ENCODE measurements at places on chromosomes 16 and 17.

GRCh38 chr17:28896884-28897768 is at the start of gene FLOT2:
Gene FLOT2 (minus strand): TSS chr17:28897733. CDS start chr17:28897574, 159 bp downstream.
- DNase-seq = peak; percentile 57

- no peak for DNase-seq
Observed at GRCh38 chr17:62892870-62893338, 73.1 kb upstream of the TANC2 start.

- DNase-seq = no peak
Observed at GRCh38 chr17:81734405-81735263, 22.6 kb downstream of the SLC25A10 start.

DNA sequence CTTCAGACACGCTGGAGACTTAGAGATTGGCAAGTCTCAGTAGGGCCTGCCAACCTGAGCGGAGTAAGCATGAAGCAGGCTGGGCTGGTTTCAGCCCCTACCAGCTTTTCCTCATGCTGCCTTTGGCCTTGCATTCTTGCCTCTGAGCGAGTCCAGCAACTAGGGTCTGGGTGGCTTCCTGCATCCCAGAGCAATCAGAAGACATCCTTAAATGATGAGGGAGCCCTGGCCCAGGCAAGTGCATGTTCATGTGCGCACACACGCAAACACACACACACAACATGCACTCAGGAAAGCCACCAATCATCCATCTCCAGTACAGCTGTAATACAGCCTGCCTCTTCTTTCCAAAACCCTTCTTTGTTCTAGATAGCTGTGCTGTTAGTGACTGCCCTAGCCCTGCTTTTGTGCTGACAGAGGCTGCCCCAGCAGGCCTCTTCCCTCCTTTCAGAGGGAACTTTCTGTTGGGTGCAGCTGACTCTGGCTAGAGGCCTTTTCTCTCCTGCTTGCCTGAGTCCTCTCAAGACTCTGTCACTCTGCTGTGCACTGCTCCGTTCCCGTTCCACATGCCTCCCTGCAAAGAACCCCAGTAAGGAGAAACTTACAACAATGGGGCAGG is 30.7 kb upstream of the TBX2 start:
- DNase-seq = no peak

DNA sequence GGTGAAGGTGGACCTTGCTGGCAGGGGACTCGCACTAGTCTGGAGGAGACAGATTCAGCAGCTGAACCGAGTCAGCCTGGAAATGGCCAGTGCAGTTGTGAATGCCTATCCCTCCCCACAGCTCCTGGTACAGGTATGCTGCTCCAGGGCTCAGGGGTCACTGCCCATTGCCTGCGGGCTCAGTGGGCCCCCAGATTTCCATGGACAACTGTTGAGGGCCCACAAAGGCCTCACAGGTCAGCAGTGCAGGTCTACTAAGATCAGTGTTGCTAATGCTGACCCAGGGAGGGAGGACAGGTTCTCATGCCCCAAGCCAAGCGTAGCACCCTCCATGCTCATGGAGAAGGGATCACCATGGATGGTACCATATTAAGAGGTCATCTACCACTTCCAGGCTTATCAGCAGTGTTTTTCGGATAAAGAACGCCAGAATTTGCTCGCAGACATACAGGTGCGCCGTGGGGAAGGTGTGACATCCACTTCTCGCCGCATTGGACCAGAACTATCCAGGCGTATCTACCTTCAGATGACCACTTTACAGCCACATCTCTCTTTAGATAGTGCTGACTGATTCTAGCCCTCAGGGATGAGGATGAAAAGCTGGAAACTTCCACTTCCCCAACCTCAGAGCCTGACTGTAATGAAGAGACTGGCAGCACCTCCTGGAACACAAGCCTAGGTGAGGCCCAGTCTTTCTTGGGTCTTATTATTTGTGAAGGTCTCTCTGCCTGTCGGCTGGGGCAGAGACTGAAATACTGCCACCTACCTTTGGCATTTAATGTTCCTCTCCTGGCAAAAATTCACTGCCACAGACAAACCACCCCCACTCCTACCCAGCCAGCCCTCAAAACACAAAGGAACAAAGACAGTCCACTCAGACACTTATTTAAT is 7.6 kb downstream of the EME1 start:
- DNase-seq = no peak

- no peak for DNase-seq
Observed at GRCh38 chr17:301681-302299, 50.8 kb downstream of the RPH3AL start.

DNA sequence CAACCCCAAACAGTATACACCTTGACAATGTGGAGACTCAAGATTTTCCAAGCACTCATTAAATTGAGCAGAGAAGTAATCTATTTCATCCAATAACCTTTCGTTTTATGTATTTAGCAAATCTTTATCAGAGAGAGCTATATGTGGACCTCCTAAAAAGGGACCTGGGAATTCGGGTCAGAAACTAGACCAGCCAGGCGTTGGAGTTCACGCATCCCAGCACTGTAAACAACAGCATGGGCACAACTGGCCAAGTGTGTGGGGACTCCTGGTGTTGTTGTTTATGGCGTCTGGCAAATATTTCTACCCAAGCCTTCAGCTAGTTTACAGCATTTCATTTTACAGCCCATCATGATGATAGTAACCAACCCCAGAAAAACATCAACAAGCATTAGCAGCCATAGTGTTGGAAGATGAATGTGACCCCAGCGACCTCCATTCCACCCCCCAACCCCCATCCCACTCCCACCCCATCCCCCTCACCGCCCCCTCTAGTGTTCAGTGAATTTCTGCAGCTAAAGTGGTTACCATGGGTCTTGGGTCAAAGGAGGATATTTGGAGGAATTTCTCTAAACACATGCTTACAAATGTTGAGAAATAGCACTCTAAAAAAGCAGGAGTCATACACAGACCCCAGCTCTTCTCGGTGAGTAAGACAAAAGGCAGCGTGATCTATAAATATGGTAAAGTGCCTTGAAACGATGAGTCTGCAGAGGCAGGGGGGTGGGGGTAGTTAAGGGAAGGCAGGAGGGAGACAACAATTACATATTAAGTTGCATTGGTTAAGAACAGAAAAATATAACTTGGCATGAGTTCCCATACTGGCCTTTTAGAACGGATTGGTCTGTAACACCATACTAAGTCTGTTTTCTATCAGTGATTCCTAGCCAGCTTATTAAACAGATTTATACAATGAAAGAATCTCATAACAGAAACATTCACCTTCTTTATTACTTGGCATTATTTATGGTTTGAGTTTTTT is 91.4 kb upstream of the TBX2 start:
- DNase-seq = no peak

- DNase-seq = no peak
Observed at GRCh38 chr17:79667121-79667715, 56.4 kb upstream of the RBFOX3 start.

DNA sequence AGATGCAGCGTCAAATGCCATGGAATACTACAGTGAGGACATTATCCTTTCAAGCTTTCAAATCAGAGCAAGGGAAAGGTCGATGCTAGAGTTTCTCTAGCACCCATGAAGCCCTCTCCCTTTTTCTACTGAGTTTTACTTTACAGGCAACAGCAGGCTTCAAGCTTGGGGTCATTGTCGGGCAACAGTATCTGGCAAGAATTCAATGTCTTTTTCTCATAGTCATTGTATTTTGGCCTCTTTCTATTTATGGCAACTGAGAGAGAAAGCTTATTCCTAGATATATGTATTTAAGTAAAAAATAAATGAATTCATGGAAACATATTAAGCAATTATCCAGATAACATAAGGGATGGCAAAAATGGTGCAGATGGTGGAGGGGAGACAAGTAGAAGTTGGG is 364 bp upstream of the CETP start:
- no peak for DNase-seq

GRCh38 chr16:12678983-12679382 is 124.7 kb downstream of the CPPED1 start:
- no peak for DNase-seq

DNA sequence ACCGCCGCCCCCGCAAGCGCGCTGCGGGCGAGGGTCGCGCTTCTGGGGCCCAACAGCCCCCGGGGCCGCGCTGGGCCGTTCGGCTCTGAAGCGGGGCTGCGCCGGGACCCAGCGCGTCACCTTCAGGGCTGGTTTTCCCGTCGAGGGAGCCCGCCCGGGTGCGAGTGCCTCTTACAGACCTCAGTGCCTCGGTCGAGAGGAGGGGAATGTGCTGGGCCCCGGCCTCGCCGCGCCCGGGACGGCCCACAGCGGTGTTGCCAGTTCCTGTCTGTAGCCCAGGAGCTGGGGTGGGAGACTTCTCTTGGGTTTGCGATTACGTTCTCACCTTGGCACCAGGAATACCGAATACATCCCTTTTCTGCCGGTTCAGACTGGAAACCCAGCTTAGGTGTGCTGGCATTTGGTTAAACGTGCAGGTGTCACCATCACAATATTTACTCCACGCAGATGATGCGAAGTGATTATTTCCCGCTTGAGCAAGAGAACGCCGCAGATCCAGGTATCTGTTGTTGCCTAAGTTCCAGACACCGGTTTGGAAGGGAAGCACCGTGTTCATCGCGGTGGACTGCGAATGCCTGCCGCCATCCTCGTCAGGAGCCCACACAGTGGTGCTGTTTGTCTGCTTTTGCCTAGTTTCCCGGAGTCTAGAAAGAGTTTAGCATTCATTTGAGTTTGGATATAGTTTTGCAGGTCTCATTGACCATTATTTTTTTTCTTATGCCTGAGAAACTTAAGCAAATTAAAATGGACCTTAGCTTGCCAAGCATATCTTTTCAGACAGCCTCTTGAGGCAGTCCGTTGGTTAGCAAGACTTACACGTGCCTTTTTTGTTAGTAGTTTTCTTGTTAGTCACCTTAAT is 914 bp downstream of the MAP1LC3B start:
- DNase-seq = peak; percentile 21

DNA sequence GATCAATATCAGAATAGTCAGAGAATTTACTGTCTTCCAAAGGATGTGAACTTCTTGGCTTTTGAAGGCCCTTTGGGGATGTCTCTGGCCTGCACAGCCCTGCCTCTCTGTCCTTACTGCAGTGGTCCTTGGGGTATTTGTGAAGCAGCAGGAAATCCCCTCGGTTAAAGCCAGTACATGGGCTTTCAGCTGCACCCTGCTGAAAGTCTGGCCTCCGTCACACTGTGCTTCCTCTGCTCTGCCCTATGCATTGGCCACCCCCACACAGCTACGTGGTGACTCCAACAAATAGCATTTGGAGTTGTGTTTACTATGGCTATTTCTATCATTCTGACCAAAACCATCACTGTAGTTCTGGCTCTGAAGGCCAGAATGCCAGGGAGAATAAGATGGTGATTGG is 21.2 kb downstream of the SYCE1L start:
- no peak for DNase-seq

DNA sequence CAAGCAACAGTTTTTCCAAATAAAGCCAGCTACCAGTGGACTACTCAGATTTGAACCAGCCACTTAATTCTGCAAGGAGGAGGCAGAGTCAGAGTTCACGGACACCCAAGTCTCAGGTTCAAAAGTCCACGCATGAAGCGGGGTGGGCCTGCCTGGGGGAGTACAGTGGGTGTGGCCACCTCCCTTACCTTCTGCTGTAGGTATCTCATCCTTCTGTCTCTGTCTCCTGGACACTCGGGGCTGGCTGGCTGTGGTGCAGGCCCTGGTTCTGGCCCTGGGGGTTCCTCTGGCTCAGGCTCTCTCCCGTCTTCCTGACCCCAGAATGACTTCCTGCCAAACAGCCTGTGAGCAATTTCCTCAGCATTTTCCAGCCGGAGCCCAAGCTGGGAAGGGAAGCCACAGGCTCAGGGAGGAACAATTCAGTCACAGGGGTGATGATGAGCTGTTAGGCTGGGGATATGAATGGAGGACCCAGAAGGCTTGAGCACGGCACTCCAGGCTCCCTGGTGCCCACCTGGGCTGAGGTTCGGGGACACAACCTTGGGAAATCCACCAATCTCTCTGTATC is 101.9 kb downstream of the LITAF start:
- DNase-seq = no peak

DNA sequence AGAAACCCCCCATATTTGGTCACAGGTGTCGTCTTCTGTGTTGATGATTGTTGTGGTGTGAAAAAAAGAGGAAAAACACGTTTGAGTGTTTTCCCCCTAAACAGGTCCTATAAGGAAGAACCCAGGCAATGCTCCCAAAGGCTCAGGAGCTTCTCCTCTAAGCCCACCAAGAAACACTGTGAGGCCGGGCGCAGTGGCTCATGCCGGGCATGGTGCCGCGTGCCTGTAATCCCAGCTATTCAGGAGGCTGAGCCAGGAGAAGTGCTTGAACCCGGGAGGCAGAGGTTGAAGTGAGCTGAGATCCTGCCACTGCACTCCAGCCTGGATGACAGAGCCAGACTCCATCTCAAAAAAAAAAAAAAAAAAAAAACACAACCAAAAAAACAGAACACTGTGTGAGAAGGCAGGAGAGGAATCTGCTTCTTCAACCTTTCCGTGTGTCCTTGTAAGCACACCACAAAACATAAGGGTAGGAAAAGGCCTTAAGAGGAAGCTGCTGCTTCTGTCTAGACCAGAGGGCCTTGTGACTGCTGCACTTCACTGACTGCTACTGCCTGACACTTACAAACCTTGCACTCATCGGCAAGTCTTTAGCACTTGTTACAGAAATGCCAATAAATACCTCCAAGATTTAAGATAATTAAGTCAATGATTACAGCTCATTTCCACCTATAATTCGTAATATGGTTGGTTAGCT is 9.3 kb downstream of the JPT1 start:
- no peak for DNase-seq

- peak; percentile 9 for DNase-seq
Observed at GRCh38 chr17:55265311-55266021, 706 bp downstream of the HLF start.

DNA sequence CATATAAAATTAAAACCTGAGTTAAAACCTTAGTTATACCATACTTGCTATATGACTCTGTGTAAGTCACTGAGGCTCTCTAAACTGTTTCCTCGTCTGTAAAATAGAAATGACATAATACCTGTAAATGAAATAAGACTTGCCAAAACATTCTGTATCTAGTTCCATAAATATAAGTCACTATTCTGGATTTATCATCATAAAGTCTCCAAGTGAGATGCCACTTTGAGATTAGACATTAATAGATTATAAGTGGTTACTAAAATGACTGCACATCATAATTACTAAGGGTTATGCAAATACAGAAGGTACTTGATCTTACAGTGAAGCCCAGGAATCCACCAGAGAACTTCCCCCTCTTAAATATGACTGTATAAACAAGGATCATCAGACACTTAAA is 12.0 kb upstream of the BRIP1 start:
- DNase-seq = no peak

GRCh38 chr17:40177275-40177874 is at the start of gene RAPGEFL1:
Gene RAPGEFL1 (plus strand): TSS chr17:40177470. CDS start chr17:40177862, 392 bp downstream.
- peak; percentile 91 for DNase-seq

GRCh38 chr17:2233441-2233947 is 70.1 kb downstream of the SMG6 start:
- no peak for DNase-seq
